Activated gamma-delta T cell treated with Interleukin-2 at 50 U/mL for 16 hours (primary cell): ENCODE measurements at places on chromosomes 1 and 21.

- DNase-seq: no peak
Observed at GRCh38 chr21:15159382-15160020, 94.7 kb upstream of the NRIP1 start.

GRCh38 chr1:2631136-2632050 is 1.4 kb downstream of the MMEL1 start:
- no peak for DNase-seq

DNA sequence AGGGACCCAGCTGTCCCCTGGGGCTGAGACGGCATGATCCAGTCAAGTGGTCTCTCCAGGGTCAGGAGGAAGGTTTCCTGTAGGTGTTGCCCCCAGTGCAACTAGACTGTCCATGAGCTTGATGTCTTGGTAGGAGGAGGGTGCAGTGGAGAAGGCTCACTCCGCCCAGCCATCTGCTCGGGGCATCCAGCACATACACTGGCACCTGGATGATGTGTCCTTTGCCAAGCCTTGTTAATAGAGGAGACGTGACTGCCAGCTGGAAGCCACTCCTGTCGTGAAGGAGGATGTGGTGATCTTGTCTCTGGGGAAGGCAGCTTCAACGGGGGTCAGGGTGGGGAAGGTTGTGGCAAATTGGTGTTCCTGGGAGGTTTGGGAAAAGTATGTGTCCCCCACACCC is 6.2 kb downstream of the DISP3 start:
- no peak for DNase-seq

DNA sequence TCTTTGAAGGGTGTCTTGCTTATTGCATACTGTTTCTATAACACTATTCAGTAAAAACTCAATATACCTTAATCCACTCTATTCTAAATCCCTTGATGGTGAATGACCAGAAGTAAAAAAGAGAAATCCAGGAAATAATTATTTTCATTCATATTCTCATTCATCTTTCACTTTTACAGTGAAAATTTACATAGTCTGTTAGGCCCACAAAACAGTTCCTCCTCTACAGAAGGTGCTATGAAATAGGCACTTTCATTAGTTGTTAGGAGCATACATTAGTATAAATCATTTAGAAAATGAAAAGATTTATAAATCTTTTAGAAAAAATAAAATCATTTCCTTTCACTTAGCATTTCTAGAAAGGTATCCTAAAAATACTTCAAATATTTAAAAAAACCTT is 115.1 kb downstream of the LHX4 start:
- DNase-seq: no peak

DNA sequence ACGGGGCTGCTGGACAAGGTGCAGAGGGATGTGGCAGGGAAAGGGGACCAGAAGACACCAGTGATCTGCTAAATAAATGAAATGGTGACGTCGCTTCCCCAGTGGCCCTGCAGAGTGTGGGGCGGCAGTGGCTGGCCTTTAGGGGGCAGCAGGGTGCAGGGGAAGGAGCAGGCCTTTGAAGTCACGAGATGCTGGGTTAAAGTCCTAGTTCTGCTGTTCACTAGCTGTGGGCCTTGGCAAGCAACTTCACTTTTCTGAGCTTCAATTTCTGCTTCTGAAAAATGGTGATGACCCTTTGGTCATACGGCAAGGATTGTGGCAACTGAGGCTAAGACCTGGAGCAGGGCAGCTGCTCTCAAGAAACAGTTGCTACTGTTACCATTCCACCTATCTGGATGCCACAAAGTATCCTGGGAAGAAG is 9.2 kb upstream of the GALE start:
- DNase-seq: peak; percentile 85

- DNase-seq: no peak
Observed at GRCh38 chr1:70963374-70963773, 84.2 kb downstream of the PTGER3 start.

- DNase-seq: no peak
Observed at GRCh38 chr1:28812669-28813468, 899 bp downstream of the OPRD1 start.

DNA sequence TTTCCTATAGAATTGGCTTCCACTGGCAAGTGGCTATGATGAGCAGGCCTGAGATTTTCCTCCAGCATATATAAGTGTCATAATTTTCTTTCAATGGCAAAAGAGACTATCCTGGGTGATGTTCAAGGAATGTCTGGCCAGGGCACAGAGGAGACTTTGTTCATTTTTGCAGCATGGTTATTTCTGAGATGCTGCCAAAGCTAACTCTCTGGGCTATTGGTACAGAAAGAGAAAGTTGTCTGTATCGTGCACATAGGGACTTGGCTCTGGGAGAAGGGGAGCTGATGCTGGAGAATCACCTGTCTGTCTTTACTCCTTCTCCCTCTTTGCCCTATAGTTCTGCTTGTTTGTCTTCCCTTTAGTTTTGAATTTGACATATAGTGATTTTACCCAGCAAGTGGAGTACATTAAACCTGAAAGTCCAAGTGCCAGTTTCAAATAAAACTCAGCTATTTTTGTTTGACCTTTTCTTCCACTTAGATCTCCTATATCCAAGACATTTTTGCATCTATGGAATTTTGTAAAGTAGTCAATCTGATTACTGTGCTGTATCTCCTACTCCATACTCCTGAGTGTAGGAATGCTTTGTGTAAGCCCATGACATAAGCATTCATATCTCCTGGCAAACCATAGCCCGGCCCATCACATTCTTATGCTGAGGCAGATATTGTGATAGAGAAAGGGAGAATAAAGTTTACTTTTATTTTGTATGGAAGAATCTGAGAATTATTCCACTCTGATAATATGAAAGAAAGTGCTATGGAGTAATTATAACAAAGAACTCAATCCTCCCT is 3.9 kb downstream of the FNDC7 start:
- no peak for DNase-seq

DNA sequence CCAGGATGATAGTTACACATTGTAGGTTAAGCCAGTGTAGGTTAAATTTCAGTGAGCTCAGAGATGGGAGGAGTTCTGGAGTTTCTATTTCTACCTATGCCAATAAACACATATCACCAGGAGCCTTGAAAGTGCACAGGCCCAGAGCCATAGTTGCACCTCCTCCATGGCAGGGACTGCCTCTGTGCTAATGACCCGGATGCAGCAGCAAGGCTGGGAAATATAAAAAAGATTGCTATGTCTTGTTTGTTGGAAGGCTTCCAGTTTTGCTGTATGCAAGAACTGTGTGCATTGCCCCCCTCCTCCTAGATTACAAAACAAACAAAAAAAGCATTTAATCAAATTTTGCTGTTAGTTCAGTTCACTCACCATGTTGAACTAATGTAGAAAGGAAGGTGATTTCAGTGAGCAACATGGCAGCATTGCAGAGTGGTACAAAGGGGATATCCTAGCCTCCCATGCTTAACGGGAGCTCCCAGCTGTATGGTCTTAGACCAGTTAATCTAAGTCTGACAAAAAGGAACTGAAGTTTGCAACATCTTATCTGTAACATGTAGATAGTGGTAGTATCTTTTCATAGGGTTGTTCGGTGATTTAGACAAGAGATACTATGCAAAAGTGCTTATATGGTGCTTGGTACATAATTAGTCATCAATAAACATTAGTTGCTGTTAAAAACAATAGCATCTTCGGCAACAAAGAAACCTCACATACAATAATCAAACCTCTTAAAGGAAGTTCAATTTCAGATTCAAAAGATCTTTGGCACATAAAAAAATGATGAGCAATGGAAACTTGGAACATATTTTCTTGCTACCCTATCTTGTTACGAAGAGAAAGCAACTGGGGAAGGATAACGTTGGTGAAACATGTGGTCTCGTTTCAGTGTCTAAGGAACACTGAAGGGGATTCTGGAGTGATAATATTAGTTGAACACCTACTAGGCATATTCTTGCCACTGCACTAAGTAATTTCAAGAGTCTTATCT is 309.5 kb downstream of the ASTN1 start:
- no peak for DNase-seq

DNA sequence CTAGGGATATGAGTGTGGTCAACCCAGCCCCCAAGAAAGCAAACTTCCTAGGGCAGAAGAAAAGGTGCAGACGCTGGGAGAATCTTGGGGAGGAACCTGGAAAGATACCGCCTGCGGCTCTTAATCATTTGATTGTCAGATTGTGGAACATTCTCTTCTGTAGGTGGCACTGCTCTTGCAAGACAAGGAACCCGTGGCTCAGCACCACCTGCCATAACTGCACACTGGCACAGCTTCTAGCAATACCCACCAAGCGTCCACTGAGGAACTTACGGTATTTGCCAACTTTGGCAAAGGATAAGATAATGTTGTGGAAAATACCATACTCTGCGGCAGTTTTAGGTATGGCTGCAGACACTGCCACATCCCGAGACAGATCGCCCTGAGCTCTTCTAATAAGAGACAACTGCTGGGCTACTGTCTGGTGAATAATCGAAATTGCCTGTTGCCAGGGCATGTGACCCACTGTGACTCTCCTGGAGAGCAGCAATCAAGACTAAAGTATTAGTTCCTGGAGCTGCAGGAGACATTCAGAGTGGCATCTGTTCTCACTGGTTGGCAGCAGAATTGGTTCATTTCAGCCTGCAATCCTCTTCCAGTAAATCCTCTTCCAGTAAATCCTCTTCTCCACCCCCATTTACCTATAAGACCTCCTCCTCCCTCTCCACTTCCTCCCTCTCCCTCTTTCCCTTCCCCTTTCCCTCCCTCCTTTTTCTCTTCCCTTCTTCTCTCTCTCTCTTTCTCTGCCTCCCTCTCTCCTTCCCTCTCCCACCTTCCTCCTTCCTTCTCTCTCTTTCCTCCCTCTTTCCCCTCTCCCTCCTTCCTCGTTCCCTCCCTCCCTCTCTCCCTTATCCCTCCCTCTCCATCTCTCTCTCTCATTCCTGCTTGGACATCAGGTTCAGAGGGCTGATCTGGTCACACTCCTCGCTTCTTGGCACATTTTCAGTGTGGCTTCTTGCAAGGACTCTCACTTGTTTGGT is 49.7 kb upstream of the B3GALT5 start:
- no peak for DNase-seq

DNA sequence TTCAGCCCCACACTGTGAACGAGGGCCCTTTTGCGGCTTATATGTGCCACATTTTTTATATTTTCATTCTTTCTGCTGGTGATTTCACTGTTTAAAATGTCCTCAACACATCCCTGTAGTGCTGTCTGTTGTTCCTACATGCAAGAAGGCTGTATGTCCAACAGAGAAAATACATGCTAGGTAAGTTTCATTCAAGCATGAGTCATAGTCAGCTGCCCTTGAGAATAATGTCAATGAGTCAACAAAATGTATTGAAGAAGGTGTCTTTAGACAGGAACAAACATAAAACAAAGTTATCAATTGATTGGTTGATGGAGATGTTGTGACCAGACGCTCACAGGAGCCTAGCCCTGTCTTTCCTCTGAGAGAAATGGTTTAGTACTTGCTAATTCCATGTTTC is 553.4 kb downstream of the PLPP3 start:
- DNase-seq: no peak

DNA sequence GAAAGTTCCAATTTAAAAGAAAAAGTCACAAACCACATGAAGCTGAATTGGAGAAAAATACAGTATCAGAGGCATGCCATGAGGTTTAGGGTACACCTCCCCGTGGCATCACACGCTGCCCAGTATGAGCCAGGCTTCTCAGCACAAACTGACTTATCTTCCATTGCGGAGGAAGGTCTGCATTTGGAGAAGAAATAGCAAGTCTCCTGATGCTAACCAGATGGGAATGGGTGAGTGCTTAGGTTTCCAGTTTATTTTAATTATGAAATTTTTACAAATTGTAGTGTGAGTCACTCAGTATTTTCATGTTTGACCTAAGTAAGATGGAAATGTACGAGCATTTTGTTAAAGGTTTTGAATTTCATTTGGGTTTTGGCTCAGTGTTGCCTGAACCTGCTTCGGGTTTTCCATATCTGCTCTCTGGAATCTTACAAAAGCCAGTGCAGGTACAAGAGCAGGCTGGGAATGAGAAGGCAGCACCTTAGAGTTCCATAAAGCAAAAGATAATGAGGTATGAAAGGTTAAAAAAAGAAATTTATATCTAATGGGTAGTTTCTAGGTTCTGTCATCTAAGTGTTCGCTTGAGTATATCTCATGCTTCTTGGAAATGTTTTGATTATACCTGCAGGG is 213.9 kb downstream of the PATJ start:
- no peak for DNase-seq

DNA sequence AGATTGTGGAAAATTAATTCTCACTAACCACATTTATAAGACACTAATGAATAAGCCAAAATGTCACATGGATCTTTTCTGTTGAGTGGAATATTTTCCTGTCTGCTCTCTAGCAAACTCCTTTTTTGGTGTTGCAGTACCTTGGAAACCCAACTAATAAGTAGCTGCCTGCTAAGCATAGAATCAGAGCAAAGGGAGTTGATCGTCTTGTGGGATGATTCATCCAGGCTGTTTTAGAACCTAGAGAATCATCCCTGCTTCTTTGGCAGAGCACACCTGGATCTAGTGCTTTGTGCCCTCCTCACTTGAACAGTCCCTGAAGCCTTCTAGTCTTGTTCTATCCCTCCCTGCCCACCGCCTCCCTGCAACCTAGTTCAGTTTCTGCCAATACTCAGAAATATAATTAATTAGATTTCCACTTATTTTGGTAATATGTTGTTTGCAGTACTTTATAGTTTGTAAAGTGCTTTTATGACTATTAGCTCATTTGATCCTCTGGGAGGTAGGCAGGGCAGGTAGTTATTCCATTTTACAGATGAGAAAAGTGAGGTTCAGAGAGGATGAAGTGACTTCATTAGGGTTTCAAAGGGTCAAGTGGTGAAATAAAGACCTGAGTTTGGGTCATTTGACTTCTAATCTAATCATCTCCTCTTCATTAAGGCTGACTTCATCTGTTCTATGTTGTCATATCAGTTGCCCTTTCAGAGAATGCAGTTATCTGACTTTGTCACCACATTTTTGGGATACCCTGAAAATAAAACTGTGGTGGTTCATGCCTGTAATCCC is 2.5 kb downstream of the AGO4 start:
- no peak for DNase-seq

- DNase-seq: no peak
Observed at GRCh38 chr1:212953321-212953720, 3.0 kb downstream of the VASH2 start.

DNA sequence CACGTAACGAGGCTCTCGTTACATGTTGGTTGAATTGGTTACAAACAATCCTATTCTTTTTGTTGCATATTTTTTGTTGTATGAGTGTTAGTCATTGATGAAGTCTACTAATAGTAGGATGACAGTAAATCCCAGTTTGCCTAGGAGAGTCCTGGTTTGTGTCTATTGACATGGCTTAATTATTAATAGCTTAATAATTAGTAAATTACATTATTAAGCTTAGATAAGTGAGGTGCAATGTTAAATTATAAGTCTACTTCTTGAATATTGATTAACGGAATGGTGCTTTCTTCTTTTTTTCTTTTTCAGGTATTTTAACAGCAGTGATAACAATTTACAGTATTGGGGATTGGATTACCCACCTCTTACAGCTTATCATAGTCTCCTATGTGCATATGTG is 34.5 kb downstream of the ALG6 start:
- no peak for DNase-seq

- no peak for DNase-seq
Observed at GRCh38 chr1:96183485-96183884, 538.1 kb upstream of the PTBP2 start.

GRCh38 chr1:109477821-109478220 is 5.9 kb upstream of the ATXN7L2 start:
- no peak for DNase-seq

- no peak for DNase-seq
Observed at GRCh38 chr1:96478228-96478627, 243.4 kb upstream of the PTBP2 start.
